Naive thymus-derived CD4-positive, alpha-beta T cell (primary cell): ENCODE measurements at places on chromosomes 13 and 19. TPM values are rescaled to one million over a fixed set of nuclear protein-coding genes. Genes with fewer than 3 reads are reported as not detected.

The DACH1 gene
- 0.66 TPM for total RNA-seq

The CGB8 gene
- not detected in 2 replicates for total RNA-seq

The KLK14 gene
- 0.92 TPM for total RNA-seq

GRCh38 chr13:114099191-114099590, 33.2 kb downstream of the RASA3 start:
- no peak for DNase-seq
- H3K36me3 ChIP-seq, result peaks cover 8% of the 10 kb centered on the region
- H3K27ac ChIP-seq, result no peak overlapping the region
- no peaks in the 10 kb centered on the region for H3K27me3 ChIP-seq
- H3K4me3 ChIP-seq, result no peak overlapping the region
- peaks cover 50% of the 10 kb centered on the region for H3K4me1 ChIP-seq

- no peak overlapping the region for H3K4me3 ChIP-seq
- no peaks in the 10 kb centered on the region for H3K4me1 ChIP-seq
- H3K36me3 ChIP-seq, result no peaks in the 10 kb centered on the region
- no peak overlapping the region for H3K27ac ChIP-seq
- H3K27me3 ChIP-seq, result no peaks in the 10 kb centered on the region
- no peak for DNase-seq
Observed at GRCh38 chr13:111610879-111611278, 290.4 kb downstream of the TEX29 start.

DNA sequence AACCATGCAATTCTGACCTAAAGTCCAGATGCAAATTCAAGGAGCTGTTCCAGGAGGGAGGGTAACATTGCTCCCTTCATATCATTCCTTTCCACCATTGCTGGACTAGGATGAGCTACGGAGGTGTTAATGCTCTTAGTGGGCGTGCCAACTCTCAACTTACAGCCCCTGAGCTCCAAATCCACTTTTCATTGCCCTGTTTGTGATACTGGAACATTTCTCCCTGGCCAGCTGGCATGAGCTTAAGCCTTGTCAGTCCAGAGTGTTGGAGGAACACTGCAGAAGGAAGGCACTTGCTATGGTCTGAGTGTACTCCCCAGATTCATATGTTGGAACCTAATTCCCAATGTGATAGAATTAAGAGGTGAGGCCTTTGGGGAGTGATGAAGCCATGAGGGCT, 70.4 kb upstream of the FARP1 start:
- H3K4me3 ChIP-seq, result no peak overlapping the region
- H3K27ac ChIP-seq, result no peak overlapping the region
- no peaks in the 10 kb centered on the region for H3K36me3 ChIP-seq
- no peaks in the 10 kb centered on the region for H3K27me3 ChIP-seq
- H3K4me1 ChIP-seq, result no peaks in the 10 kb centered on the region

GRCh38 chr13:22903301-22903700, 277.5 kb upstream of the SGCG start:
- no peak overlapping the region for H3K27ac ChIP-seq
- no peaks in the 10 kb centered on the region for H3K4me1 ChIP-seq

DNA sequence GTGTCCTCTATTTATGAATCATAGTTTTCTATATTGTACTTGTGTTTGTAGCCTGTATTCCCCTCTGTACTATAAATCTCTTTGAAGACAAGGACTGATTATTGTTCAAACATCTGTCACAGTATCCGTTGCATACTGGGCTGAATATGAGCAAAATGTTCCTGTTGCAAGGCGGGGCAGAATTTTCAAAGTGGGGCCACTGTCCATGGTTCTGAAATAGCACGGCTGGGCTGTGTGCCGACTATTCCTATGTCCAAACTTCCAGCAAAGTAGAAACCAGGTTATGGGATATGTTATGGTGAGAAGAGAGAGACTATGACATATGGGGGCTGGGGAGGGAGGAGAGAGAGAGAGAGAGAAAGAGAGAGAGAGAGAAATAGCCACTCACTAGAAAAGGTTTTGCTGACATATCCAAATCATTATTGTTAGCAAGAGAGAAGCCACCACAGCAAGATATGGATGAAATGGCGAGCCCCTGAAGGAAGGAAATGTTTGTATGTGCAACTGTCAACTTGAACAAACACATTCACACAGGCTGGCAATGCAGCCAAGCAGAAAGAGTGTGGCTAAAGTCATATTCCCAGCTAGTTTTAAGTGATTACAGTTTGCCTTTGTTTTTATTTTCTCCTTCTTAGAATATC, 107.0 kb upstream of the GPR12 start:
- H3K36me3 ChIP-seq, result no peaks in the 10 kb centered on the region
- no peaks in the 10 kb centered on the region for H3K27me3 ChIP-seq
- no peak for DNase-seq
- no peaks in the 10 kb centered on the region for H3K4me1 ChIP-seq

GRCh38 chr13:51249255-51249654, 27.1 kb downstream of the FAM124A start:
- H3K27ac ChIP-seq, result no peak overlapping the region
- H3K4me1 ChIP-seq, result no peaks in the 10 kb centered on the region
- DNase-seq, result no peak
- no peaks in the 10 kb centered on the region for H3K27me3 ChIP-seq
- no peak overlapping the region for H3K4me3 ChIP-seq
- no peaks in the 10 kb centered on the region for H3K36me3 ChIP-seq

GRCh38 chr19:16197188-16197621, 506 bp upstream of the AP1M1 start:
- H3K36me3 ChIP-seq, result peaks cover 33% of the 10 kb centered on the region
- H3K27ac ChIP-seq, result peak overlapping the region; percentile 95
- H3K27me3 ChIP-seq, result no peaks in the 10 kb centered on the region

GRCh38 chr13:48828962-48829411, 146.7 kb upstream of the FNDC3A start:
- no peak for DNase-seq
- no peaks in the 10 kb centered on the region for H3K36me3 ChIP-seq
- no peaks in the 10 kb centered on the region for H3K27me3 ChIP-seq
- H3K27ac ChIP-seq, result no peak overlapping the region
- no peak overlapping the region for H3K4me3 ChIP-seq
- peaks cover 10% of the 10 kb centered on the region for H3K4me1 ChIP-seq

GRCh38 chr19:11196406-11197287, 698 bp downstream of the KANK2 start:
- no peaks in the 10 kb centered on the region for H3K27me3 ChIP-seq
- H3K27ac ChIP-seq, result no peak overlapping the region
- no peaks in the 10 kb centered on the region for H3K36me3 ChIP-seq
- H3K4me3 ChIP-seq, result peak overlapping the region; percentile 35
- no peak for DNase-seq
- H3K4me1 ChIP-seq, result peaks cover 13% of the 10 kb centered on the region
